ENCODE measurements at places on chromosomes 2 and 18.

- DNase-seq, result no peak
Observed at GRCh38 chr2:16622399-16622968, 43.1 kb downstream of the CYRIA start.

GRCh38 chr2:73985308-73986084, 786 bp downstream of the TET3 start:
- DNase-seq, result peak; percentile 70

- DNase-seq, result peak; percentile 91
Observed at GRCh38 chr18:9771261-9771976, 63.3 kb downstream of the RAB31 start.

DNA sequence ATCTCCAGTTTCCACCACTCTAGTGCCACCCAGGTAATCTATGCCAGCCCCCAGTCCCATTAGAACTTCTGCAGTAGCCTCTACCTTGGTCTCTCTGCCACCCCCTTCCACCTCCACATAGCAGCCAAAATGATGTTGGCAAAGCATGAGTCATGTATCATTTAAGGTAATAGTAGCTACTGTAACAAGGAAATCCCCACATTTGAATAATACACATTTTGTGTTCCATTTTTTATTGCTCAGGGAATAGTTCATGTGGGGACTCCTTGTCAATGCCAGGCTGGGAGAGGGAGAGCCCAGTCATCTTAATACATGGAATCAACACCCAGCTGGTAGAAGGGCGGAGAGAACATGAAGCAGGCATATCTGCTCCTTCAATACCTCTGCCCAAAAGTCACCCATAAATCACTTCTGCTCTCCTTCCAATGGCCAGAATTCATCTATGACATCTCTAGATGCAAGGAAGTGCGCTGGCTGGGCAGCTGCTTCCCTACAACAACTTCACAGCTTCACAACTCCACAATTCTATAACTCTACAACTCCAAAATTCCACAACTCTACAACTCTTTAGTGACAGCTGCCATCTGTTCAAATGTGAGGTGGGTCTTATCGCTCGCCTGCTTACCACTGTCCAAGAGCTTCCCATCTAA, 70.6 kb upstream of the GLS start:
- no peak for DNase-seq
